Hematopoietic multipotent progenitor cell treated with erythropoietin and hydrocortisone succinate and interleukin-3 and kit ligand, for 8 days (in vitro differentiated cells): ENCODE measurements at places on chromosomes 4 and X.

- no peak for DNase-seq
Observed at GRCh38 chr4:26093551-26093950, 179.5 kb downstream of the SMIM20 start.

DNA sequence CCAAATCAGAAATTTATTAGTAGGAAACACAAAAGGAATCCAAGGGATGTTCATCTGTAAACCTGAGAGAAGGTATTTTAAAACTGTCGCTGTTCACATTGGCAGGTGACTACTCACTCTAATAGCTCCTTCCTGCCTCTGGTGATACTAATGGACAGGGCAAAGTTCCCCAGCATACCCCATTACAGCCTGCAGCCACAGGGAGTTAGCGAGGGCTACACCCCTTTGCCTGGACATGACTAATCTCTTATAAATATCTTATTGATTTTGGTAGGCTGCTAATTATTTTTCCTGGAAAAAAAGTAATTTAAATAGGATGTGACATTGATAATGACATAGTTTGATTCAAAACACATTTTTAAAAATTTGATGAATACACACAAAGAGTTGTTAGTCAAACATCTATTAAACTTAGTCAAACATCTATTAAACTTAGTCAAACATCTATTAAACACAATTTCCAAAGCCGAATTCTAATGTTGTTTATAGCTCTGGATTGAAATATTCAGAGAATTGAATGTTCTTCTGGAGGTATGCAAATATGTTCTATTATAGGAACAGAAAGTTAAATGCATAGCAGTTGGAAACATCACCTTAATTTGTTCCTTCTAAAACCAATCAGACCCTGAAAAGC, 83.0 kb upstream of the CBR4 start:
- no peak for DNase-seq

GRCh38 chrX:24876530-24877287, 139.1 kb downstream of the ARX start:
- DNase-seq, result no peak

GRCh38 chrX:54452920-54453319, 12.7 kb downstream of the TSR2 start:
- peak; percentile 10 for DNase-seq

GRCh38 chrX:71147496-71148277, 3.0 kb downstream of the NLGN3 start:
- no peak for DNase-seq

DNA sequence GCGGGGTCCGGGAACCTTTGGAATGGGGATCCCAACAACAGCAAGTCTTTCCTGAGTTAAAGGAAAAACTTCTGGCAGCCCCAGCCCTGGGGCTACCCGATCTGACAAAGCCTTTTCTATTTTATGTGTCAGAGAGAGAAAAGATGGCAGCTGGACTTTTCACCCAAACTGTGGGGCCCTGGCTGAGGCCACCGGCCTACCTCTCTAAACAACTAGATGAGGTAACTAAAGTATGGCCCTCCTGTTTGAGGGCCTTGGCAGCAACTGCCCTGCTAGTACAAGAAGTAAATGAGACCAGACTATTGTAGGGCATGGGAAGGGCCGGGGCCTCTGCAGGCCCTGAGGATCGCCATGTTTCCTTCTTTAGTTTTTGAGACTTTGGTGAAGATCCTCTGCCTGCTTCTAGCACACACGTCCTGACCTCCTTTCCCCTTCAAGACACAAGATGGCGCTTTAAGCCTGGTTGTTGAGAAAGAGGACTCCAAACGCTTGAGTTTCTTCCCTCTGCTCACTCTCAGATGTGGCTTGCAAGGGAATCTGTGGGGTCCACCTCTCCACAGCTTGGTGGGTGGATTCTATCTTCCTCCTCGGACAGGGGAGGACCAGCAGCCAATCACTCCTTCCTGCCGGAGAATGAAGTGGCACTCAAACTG, 18.5 kb upstream of the DRD5 start:
- peak; percentile 80 for DNase-seq

DNA sequence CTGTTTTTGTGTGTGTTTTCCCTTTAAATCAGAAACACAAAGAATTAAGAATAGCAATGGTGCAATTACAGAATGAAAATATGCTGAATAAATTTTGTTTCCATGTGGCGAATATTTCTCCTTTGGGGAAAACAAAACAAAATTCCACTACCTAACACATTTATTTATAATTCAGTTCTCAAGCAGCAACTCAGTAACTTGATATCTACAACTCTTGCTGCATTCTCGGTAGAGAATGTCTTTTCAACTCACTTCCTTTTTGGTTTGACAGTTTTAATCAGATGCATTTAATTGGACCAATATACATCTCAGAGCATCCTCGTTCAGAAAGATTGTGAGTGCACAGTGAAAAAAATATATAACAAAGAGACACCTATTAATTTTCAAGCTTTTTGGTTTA, 30.8 kb downstream of the ZNF827 start:
- no peak for DNase-seq

GRCh38 chrX:72270316-72270866, 6.7 kb downstream of the RPS4X start:
- DNase-seq, result no peak

DNA sequence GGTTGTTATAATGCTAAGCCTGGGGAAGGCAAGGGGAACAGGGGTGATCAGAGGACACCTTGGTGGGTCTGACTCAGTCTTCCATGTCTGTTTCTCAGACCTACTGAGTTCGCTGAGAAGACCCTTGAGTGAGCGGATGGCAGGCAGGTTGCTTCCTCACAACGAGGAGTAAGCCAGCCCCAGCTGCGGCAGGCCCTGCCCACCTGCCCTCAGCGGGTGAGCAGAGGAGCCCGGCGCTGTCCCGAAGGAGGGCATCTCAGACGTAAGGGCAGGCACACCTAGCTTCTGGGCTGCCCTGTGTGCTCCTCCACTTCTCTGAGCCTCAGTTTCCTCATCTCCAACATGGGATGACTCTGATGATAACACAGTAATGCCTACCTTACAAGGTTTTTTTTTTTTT, 30.3 kb downstream of the MSX1 start:
- no peak for DNase-seq

GRCh38 chr4:141995056-141995455, 358.7 kb downstream of the IL15 start:
- DNase-seq, result no peak

GRCh38 chr4:95857761-95858160, 17.9 kb downstream of the PDHA2 start:
- DNase-seq, result no peak

DNA sequence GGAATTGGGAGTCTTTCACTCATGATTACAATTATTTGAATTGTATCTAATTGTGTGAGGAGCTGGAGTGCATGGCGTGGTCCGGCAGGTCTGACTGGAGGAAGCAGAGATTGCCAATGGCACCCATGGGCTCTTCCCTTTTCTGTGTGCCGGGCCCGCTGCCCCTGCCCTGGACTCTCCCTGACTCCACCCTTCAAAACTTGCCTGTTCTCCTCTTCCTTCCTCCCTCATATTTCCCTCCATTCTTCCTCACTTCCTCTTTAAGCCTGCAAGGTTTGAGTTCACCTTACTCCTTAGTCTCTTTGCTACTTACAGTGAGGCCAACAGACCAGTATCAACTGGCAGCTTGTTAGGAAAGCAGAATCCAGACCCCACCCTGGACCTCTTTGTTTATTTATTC, 6.5 kb upstream of the STBD1 start:
- no peak for DNase-seq

- DNase-seq, result no peak
Observed at GRCh38 chr4:35166466-35166865, 1077.8 kb downstream of the ARAP2 start.

DNA sequence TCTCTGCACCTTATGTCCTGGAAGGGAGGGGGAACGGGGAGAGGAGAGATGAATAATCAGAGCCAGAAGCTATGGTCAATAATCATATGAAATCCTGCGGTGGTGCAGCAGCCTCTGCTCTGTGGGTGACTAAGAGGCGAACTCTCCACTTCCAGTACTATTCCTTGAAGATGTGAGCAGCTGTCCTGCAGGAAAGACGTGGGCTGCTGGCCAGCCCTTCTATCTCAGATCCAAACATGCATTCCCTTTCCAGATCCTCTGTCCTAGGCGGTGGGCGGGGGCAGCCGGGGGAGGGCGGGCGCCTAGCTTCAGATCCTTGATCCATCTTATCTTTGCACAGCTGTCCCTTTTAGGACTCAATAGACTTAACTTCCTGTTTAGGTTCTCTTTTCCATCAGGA, 34.5 kb downstream of the SPINK2 start:
- DNase-seq, result no peak

GRCh38 chr4:150216726-150217125, 138.5 kb downstream of the DCLK2 start:
- no peak for DNase-seq

GRCh38 chr4:124486423-124486822, 226.1 kb downstream of the ANKRD50 start:
- no peak for DNase-seq

DNA sequence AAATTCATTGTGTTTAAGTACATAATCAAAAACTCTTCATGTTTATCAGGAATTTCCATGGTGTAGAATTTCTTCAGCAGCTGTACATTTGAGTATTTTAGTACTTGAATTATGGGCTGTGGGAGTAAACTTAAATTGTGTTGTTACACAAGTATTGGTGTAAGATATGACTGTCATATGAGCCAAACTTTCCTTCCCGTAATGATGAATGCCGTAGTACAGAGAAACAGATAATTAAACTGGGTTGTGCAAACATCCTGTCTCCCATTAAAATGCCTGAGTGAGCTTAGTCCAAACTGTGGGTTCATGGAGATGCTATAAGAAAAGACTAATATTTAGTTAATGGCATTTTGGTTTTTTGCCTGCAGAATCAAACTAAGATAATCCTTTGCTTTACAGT, 159.2 kb downstream of the SLC4A4 start:
- no peak for DNase-seq

- DNase-seq, result peak; percentile 68
Observed at GRCh38 chr4:145481164-145481941, at the start of gene SMAD1. SMAD1 (plus strand) TSS chr4:145481853; CDS start chr4:145514614, 32,761 bp downstream.

- no peak for DNase-seq
Observed at GRCh38 chrX:10110316-10110935, 46.3 kb upstream of the CLCN4 start.

DNA sequence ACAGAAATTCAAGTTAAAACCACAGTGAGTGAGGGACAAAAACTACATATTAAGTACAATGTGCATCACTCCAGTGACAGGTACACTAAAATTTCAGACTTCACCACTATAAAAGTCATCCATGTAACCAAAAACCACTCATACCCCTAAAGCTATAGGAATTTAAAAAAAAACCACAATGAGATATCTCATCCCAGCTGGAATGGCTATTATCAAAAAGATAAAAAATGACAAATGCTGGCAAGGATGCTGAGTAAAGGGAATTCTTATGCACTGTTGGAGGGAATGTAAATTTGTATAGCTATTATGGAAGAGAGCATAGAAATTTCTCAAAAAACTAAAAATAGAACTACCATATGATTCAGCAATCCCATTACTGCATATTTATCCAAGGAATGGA, 171.1 kb downstream of the HHIP start:
- no peak for DNase-seq

DNA sequence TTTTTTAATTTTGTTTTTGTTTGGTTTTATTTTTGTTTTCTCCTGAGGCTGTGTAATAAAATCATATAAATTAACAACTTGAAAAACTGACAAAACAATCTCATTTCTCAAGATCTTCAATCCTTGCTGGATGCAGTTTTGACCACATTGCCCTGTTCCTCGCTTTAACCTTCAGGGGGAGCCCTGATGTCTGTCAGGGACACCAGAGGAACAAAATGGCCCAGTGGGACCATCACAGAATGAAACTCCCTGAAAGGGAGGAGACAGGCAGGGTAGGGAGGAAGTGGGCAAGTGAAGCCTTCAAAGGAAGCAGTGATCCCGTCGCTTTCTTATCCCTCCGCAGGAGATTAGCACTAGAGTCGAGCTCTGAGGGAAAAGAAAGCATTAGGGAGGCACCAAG, 274.9 kb upstream of the LDB2 start:
- DNase-seq, result no peak

DNA sequence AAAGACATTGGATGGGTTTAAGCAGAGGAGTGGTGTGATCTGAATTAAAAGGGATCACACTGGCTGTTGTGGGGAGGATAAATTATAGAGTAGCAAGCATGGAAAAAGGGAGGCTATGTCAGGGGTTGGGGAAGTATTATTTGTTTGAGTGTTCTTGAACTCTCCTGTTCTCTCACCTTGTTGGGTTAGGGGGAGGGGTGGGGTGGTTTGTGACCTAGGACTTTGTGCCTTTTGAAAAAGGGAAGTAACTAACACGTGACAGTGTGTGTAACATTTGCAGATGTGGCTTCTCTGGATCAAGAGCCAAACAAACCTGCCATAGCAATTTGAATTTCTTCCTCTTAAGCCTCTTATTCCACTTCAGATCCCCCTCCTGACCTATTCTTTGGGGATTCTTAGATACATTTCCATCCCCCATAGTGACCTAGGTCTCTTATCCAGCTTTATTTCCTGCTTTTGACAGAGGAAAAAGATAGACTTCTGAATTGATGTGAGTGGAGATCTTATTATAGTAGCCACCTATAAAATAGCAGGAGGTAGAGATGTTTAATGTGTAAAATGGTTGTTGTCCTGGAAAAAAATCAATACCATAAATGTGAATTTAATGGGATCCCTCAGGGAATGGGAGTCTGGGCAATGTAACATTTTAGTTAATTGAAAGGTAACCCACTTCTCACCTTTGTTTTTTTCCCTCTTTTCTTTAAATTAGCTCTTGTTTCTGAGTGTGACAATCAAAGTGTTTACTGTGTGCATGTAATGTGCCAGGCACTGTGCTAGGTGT, 120.4 kb downstream of the CT47B1 start:
- DNase-seq, result peak; percentile 1

- DNase-seq, result no peak
Observed at GRCh38 chrX:145816601-145817315, 871 bp upstream of the SLITRK2 start.

- DNase-seq, result no peak
Observed at GRCh38 chrX:74578137-74578536, 36.3 kb downstream of the RLIM start.

GRCh38 chrX:77422891-77423648, 24.1 kb upstream of the FGF16 start:
- DNase-seq, result no peak

DNA sequence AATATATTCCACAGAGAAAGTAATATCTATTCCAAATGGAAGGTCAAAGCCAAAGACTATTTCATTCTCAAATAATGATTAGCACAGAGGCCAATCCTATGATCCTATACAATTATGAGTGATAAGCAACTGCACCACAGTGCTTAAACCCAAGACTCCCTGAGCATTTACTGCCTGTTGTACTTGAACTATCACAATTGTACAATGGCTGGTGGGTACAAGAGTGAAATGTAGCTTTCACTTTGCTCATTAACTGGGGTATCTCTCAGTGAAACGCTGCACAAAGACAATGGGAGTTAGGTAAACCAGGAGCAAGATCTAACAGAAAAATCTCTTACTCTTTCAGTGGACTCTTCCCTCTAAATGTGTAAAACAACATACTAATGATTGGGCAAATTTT, 24.3 kb downstream of the ABCG2 start:
- DNase-seq, result no peak

DNA sequence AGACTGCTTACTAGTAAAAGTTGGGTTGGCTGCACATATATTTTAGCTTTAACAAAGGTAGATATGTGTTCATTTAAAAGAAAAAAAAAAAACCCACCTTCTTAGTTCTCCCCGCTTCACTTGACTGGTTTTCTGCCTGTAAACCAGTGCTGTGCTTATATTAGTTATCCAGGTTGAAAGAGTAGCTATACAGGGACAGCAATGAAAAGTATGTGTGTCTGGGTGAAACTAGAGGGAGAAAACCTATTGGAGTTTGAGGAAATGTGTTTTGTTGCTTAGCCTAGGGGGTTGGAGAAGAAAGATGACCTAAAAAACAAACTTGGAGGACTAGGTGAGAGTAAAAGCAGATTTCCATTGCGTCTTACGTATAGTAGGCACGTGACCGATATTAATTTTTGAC, 4.5 kb downstream of the JADE1 start:
- DNase-seq, result no peak

GRCh38 chr4:8544741-8545438, 35.3 kb upstream of the GPR78 start:
- DNase-seq, result no peak
